ENCODE measurements at places on chromosomes 12 and 14. TPM values are rescaled to one million over a fixed set of nuclear protein-coding genes. Genes with fewer than 3 reads are reported as not detected.
A peak's percentile ranks its signal among the peaks of the same experiment; 100 is the strongest.

DNA sequence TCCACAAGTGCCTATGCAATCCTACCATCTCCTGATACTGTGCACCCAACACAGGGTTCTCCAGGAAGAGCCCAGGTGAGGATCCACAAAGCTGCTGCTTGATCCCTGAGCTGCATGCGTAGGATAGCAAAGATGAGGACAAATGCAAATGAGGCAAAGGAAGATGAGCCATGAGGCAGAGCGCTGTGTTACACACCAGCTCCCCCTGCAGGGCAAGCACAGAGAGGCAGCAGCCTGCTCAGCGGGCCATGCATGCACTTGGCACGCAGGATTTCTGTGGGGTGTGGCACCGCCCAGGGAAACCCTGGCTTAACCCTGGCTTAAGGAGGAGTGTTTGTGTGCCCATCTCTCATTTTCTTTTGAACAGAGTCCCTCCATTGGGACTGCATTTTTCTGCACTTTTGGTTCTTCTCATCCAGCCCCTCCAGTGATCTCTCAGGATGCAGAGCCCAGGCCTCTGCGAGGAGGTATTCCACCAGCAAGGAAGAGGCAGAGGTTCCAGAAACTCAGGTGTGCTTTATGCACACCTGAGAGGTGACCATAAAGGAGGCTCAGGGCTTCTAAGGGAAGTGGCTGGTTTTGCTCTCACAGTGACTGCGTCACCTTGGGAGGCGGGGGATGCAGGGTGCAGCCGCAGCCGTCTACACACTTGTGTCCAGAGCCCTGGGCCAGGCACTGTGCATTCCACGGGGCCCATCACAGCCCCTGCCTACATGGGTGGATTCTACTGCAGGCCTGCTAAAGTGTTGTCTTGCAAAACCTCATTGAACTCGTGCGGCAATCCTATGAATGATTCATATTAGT is 973.3 kb upstream of the TMEM132C start:
- no peaks in the 10 kb centered on the region for H3K27me3 ChIP-seq
- H3K36me3 ChIP-seq = no peaks in the 10 kb centered on the region
- no peak for DNase-seq
- H3K4me3 ChIP-seq = no peak overlapping the region
- no peaks in the 10 kb centered on the region for H3K4me1 ChIP-seq

GRCh38 chr12:49930515-49931288 is 19.8 kb upstream of the AQP2 start:
- H3K4me1 ChIP-seq = no peaks in the 10 kb centered on the region
- H3K36me3 ChIP-seq = no peaks in the 10 kb centered on the region
- H3K27ac ChIP-seq = no peak overlapping the region
- DNase-seq = peak; percentile 53
- H3K27me3 ChIP-seq = no peaks in the 10 kb centered on the region

GRCh38 chr14:90691627-90692026 is 124.6 kb downstream of the TTC7B start:
- H3K4me1 ChIP-seq = no peaks in the 10 kb centered on the region
- no peaks in the 10 kb centered on the region for H3K27me3 ChIP-seq
- no peak overlapping the region for H3K27ac ChIP-seq
- no peak for DNase-seq

DNA sequence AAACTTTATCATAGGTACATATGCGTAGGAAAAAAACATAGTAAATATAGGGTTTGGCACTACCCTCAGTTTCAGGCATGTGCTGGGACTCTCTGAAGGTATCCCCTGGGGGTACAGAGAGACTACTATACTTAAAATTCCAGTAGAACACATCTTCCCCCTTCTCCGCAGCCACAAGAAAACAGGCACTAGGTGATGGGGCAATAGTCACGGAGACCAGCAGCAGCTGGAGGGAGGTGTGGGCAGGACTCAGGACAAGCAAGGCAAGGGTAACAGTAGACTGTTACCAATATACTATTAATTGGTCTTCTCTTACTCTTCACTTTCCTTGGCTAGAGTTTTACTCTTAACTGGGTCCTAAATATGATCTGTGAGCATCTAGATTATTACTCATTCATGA is 4.6 kb upstream of the PAPOLA start:
- H3K27ac ChIP-seq = no peak overlapping the region
- H3K4me1 ChIP-seq = peaks cover 8% of the 10 kb centered on the region
- no peak overlapping the region for H3K4me3 ChIP-seq

- no peak overlapping the region for H3K4me3 ChIP-seq
- DNase-seq = no peak
- H3K27ac ChIP-seq = no peak overlapping the region
Measured at GRCh38 chr14:87397499-87397898, 595.5 kb downstream of the GALC start.

DNA sequence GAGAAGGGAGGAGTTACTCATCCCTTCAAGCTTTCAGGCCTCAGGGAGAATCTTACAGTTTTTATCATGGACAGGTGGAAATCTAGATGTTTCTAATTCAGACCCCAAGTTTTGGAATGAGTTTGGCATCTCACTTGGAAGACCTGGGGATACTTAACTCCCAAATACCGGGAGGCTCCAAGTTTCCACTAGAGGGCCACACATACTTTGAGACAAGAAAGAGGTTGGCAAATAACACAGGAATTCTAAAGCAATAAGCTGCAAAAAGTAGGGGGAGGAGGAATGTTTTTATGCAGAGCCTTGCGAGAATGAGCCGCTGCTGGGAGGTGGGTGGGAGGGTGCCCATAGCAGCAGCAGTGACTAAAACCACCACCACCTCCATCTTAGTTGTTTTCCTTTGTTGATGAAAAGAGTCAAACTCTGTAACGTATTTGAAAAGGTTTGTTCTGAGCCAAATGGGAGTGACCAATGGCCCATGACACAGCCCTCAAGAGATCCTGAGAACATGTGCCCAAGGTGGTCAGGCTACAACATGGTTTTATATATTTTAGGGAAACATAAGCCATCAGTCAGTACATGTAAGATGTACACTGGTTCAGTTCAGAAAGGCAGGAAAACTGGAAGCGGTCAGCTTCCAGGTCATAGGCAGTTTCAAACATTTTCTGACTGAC is 34.2 kb upstream of the RNASE1 start:
- no peaks in the 10 kb centered on the region for H3K4me1 ChIP-seq
- no peaks in the 10 kb centered on the region for H3K36me3 ChIP-seq
- DNase-seq = peak; percentile 47
- no peak overlapping the region for H3K27ac ChIP-seq
- no peaks in the 10 kb centered on the region for H3K27me3 ChIP-seq
- no peak overlapping the region for H3K4me3 ChIP-seq

DNA sequence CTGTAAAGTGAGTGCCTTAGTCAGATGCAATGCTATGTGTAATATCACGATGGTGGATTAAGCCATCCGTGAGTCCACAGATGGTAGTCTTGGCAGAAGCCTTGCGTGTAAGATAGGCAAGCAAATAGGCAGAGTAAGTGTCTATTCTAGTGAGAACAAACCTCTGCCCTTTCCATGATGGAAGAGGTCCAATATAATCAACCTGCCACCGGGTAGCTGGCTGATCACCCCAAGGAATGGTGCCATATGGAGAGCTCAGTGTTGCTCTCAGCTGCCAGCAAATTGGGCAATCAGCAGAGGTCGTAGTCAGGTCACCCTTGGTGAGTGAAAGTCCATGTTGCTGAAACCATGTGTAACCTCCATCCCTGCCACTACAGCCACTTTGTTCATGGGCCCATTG is 371.2 kb upstream of the LRFN5 start:
- H3K4me3 ChIP-seq = no peak overlapping the region
- no peaks in the 10 kb centered on the region for H3K36me3 ChIP-seq
- no peak overlapping the region for H3K27ac ChIP-seq

- no peaks in the 10 kb centered on the region for H3K27me3 ChIP-seq
- no peak for DNase-seq
- H3K4me1 ChIP-seq = no peaks in the 10 kb centered on the region
- H3K27ac ChIP-seq = no peak overlapping the region
- H3K4me3 ChIP-seq = no peak overlapping the region
- no peaks in the 10 kb centered on the region for H3K36me3 ChIP-seq
Measured at GRCh38 chr14:58878439-58879139, 240.8 kb downstream of the DACT1 start.

TRIM9 gene
- not detected for polyA plus RNA-seq

OR4K1 gene
- polyA plus RNA-seq = not detected

DPY19L2 gene
- 0.59 TPM for polyA plus RNA-seq

All from endothelial cell of umbilical vein (primary cell).